ENCODE measurements at places on chromosomes 5 and 9.
A peak's percentile ranks its signal among the peaks of the same experiment; 100 is the strongest.

- no peak for DNase-seq
These were observed 24.3 kb downstream of the HMHB1 start for GRCh38 chr5:143836161-143836725.

- no peak for DNase-seq
These were observed 8.0 kb upstream of the GRHPR start for GRCh38 chr9:37414503-37414943.

DNA sequence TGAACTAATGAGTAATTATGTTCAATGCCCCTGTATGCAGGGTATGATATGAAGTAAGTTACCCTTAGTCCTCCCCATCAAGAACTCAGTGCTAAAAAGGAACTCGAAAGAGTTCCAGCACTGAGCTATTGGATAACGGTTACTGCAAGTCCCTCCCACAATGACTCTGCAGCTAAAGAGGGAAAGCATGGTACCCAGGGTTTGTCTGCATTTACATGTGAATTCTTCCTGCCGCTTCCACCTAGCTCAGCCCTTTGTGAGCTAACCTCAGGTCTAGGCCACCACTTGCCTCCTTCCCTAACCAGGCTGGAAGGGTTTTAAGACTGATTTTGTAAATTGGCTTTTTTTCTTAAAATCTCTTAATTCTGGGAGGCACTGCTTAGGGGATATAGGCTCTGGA lies 376.8 kb downstream of the EBF1 start:
- DNase-seq: no peak

GRCh38 chr5:45385321-45386058 lies 310.7 kb downstream of the HCN1 start:
- DNase-seq: no peak

GRCh38 chr5:175385691-175386362 lies 58.2 kb downstream of the DRD1 start:
- no peak for DNase-seq

DNA sequence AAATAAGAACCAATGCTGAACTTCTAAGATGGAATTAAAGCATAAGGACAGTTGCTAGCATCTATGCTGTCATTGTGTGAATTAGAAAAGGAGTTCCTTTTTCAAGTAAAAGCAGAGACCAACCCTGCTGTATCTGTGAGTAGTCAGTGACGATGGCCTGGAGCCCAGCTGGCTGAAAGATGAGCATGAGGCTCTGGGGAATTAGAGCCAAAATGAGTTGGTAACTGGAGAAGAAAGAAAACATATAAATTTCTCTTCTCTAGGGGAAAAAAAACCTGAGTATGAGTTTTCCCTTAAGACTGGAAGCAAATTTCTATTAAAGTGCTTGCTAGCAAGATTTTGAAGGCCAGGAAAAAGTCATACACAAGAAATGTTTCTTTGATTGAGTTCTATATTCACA lies 1.6 kb upstream of the SPZ1 start:
- no peak for DNase-seq

GRCh38 chr5:142845402-142845921 lies 75.3 kb downstream of the ARHGAP26 start:
- peak; percentile 43 for DNase-seq

DNA sequence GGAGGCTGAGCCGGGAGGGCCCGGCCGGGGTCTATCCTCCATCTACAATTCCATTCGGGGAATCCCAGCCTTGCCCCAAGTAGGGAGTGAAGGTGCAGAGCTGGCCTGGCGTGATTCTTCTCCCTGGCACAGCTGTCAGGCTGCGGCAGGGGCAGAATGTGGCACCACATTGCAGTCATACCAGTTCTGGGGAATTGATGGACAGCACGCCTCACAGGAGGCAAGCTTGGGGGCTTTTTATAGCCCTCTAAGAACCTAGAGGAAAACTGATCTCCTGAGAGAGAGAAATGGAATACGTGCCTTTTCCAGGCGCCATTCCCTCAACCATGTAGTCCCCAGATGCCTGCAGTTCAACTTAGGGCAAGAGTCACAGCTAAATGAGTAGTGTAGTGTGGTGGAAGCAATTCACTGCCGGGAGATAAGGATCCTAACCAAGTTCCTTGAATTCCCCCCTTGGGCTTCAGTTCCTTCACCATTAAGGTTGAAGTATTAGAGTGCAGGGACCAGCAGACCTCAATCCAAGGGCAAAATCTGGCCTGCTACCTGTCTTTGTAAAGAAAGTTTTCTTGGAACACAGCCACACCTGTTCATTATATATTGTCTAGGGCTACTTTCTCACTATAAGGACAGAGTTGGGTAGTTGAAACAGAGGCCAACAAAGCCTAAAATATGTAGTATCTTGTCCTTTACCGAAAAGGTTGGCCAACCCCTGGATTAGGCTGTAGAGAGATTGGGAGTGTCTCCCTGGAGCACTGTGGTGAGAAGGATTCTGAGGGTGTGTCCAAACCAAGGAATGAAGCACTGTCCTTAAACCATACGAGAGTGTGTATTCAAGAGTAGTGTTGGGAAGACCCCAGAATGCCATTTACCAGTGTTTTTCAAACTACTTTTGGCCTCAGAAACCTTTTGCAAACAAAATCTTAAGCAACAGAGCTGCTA lies 10.6 kb downstream of the AFAP1L1 start:
- no peak for DNase-seq

DNA sequence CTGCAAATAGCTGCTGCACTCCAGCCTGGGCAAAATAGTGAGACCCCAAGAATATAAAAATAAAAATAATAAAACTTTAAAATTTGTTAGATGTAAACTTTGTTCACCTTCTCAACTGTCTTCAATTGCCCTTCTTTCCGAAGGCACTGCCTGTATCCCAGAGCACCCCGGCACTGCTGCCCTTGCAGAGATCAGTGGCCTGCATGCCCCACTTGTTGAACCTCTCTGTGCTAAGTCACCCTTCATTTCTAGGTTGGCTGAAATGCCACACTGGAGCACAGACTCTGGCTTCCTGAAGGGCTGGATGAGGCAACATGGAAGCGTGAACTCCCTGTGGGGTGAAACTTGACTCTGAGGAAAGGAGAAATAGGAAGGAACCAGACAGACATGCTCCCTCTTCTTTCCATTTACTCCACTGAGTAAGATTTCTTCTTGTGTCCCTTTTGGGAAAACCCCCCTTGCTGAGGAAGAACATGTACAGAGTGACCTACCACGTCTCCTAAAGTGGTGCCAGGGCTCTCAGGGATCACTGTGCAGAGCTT lies 8.4 kb upstream of the JMY start:
- DNase-seq: no peak

DNA sequence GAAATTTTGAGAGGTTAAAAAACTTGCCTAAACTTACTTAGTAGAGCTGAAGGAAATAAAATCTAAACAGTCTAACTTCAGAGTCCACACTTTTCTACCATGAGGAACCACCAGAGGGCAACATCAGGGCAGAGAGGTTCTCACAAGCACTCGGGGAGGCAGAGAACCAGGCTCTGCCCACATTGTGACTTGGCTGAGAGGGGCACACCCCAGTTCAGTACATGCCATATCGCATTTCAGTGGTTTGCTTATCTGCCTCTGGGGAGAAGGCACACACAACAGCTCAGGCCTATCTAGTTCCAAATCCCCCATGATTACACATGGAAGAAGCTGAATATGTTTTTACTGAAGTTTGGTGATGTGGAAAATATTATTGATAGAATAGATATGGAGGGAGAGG lies 49.2 kb downstream of the EQTN start:
- DNase-seq: no peak

GRCh38 chr5:142769251-142769792 lies 855 bp upstream of the ARHGAP26 start:
- no peak for DNase-seq

DNA sequence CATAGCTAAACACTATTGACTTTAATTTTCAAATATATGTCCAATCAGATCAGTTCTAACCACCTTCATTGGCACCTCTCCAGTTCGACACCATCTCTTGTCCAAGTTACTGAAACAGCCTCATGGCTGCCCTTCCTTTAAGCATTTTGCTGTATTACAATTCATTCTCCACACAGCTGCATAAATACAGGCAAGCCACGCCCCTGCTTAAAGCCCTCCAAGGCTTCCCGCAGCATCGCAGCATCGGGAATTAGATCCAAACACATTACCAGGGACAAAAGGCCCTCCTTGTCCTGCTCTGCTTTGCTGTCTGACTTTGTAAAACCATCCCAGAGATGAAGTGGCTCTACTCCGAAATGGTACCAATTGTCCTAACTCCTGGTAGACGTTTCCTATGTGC lies 75.1 kb upstream of the RAI14 start:
- DNase-seq: no peak

GRCh38 chr5:154351566-154351965 lies 94.2 kb upstream of the SAP30L start:
- DNase-seq: no peak

DNA sequence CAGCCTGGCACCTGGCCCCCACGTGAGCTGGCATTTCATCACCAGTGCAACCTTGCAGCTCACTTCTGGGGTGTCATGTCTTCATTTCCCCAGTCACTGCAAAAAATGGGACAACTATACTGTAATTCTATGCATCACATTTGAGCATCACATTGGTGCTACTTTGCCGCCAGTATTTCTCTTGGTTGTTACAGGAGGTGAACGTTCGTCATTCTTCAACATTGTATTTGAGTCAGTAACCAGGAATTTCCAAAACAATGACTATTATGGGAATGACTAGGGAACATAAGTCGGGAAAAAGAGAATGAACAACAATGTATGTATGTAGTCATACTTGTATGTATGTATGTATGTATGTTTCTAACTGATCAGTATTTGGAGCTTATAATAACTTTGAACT lies 1278.0 kb downstream of the EFNA5 start:
- DNase-seq: no peak

- no peak for DNase-seq
These were observed 12.0 kb upstream of the GABRP start for GRCh38 chr5:170771496-170771895.

- DNase-seq: no peak
These were observed 21.0 kb upstream of the EPB41L4A start for GRCh38 chr5:112440031-112440430.

Measured in CD14-positive monocyte (primary cell).